Stimulated activated CD8-positive, alpha-beta memory T cell treated with anti-CD3 and anti-CD28 coated beads, Interleukin-2, amount 100 ng/mL, for 48 hours (primary cell): ENCODE measurements at places on chromosomes 12 and 14.

GRCh38 chr14:28975084-28975483, 208.5 kb downstream of the FOXG1 start:
- no peak for DNase-seq

DNA sequence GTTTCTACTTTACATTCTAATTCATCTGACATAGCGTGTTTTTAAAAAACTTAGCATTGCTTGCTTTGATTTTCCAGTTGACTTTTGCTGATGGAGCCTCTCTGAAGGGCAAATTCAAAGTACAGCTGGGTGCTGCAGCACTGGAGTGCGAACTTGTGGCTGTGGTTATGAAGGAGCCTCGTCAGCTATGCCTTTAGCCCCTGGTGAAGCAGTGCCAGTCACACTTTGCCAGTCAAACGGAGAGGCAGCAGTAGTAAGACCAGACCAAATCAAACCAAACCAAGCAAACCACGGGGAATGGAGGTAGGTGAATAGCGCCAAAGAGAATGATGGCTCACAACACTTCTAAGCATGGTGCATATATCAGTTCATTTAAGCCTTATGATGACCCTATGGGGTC, 15.1 kb upstream of the SLC38A2 start:
- DNase-seq: no peak

DNA sequence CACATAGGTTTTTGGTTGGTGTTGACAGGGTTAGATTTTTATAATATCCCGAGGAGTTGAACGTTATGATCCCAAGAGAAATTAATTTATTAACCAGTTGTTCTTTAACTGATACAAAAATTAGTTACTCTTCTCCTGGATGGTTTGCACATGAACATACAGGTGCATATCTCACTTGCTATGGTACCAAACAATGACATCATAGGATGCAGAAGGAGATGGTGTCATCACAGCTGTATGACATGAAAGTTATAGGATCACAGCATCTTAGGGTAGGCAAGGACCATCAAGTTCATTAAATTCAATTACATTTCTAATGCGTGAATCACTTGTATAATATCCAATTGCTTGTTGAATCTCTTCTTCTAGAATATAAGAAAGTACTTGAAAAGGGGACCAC, 175.8 kb downstream of the PAH start:
- no peak for DNase-seq

DNA sequence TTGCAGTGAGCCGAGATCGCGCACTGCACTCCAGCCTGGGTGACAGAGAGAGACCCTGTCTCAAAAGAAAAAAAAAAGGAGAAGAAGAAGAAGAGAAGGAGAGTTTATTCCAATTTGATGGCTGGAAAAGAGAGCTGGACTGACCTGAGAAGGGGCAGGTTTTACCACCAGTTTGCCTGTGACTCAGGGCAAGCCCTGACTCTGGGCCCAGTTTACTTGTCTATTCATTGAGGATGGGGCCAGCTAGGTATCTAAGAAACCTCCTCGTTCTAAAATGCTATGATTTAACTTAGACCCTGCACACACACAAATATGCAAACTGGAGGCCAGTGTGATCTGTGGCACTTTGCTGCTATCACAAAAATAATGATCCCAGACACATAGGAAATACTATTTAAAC, 155.0 kb downstream of the FOXN3 start:
- no peak for DNase-seq

DNA sequence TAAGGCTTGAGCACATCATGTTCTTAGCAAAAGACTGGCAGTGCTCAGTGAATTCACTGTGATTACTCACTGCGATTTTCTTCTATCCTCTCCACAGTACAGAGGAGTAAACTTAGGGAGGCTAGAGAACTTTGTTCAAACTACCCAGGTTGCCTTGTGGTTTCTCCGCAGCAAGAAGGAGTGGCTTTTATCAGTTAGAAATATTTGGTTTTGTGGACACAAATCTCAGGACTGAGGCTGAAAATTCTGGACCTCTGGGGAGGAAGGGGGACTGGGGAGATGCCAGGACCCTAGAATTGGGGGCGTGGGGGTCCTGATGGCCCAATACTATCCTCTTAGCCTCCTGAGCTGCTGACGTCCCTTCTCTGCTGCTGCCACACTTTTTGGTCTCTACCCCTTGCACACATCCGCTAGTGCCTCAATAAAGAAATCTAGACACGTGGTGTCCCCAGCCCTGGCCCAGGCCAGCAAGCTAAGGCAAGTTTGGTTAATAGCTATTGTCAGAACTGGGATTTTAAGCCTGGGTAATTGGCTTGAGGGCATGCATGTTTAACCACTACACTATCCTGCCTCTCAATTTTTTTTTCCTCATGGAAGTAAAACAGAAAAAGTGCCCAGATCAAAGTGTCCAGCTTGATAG, 842 bp downstream of the OAS2 start:
- DNase-seq: peak; percentile 14
